ENCODE measurements at places on chromosomes 16 and 17. TPM values are rescaled to one million over a fixed set of nuclear protein-coding genes. Genes with fewer than 3 reads are reported as not detected.

The ARL2BP gene
- total RNA-seq, result 25.7 TPM

DNA sequence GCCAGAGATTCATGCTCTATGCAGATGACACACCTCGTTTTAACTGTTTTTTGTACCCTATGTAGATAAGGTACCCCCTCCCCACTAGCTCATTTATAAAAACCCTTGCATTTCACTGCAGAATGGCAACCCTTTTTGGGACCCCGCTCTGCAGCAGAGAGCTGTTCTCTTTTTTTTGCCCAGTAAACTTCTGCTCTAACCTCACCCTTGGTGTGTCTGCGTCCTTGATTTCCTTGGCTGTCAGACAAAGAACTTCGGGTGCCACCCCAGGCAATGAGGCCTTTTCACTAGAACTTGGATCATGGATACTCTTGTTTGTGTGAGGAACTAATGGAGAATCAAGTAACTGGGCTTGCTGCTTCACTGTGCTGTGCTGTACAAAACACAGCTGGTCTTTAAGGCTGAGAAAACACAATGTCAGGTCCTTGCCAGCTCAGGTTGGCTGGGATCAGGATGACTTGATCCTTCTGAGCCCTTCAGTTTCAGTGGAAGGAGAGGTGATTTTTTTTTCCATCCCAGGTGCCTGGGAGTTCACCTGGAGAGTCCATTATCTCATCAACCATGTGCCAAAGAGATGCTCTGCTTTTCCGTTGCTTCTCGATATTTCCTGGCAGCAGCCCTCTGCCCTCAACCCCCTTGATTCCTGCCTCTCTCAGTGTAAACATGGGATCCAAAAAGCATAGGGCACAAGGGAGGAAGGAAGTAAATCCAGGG, 133.2 kb upstream of the FAM20A start:
- H3K27ac ChIP-seq, result no peak overlapping the region
- DNase-seq, result peak; percentile 75
- no peaks in the 10 kb centered on the region for H3K27me3 ChIP-seq
- H3K4me3 ChIP-seq, result peak overlapping the region; percentile 46
- peaks cover 16% of the 10 kb centered on the region for H3K4me1 ChIP-seq

- no peak overlapping the region for H3K27ac ChIP-seq
- DNase-seq, result peak; percentile 72
- H3K36me3 ChIP-seq, result no peaks in the 10 kb centered on the region
- H3K27me3 ChIP-seq, result no peaks in the 10 kb centered on the region
Measured at GRCh38 chr17:42061646-42062487, 11.5 kb upstream of the C17orf113 start.

GRCh38 chr16:88387941-88388627, 5.3 kb downstream of the ZNF469 start:
- no peak overlapping the region for H3K4me3 ChIP-seq
- no peaks in the 10 kb centered on the region for H3K36me3 ChIP-seq
- H3K4me1 ChIP-seq, result no peaks in the 10 kb centered on the region
- no peak overlapping the region for H3K27ac ChIP-seq

GRCh38 chr16:89657442-89658220, at the start of the genes CHMP1A and SPATA33:
TSS of gene CHMP1A (minus strand) at chr16:89657708. CDS start at chr16:89657588, 120 bp downstream.
TSS of gene SPATA33 (plus strand) at chr16:89657836. CDS start at chr16:89657912, 76 bp downstream.
- peaks cover 41% of the 10 kb centered on the region for H3K36me3 ChIP-seq
- H3K27ac ChIP-seq, result peak within 1 kb of the TSS; percentile 49
- peak; percentile 96 for DNase-seq
- no peaks in the 10 kb centered on the region for H3K27me3 ChIP-seq
- H3K4me3 ChIP-seq, result peak within 1 kb of the TSS; percentile 90

DNA sequence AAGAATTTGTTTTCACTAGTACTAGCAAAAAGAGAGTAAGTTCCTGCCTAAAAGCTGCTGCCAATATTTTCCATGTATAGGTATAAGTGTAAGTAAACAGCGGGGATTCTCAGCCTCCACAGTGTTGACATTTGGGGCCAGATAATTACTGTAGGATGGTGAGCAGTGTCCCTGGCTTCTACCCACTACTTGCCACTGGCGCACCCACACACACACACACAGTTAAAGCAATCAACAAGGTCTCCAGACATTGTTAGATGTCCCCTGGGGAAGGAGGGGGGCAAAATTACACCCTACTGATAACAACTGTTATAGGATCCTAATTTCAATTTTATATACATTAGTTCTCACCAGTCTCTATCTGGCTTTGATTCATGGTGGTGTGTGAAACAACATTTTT, 417.0 kb upstream of the PSMD7 start:
- no peak for DNase-seq
- H3K27me3 ChIP-seq, result no peaks in the 10 kb centered on the region
- no peak overlapping the region for H3K27ac ChIP-seq
- no peaks in the 10 kb centered on the region for H3K36me3 ChIP-seq
- no peak overlapping the region for H3K4me3 ChIP-seq
- H3K4me1 ChIP-seq, result peaks cover 9% of the 10 kb centered on the region

All from endodermal cell (in vitro differentiated cells).